Dorsolateral prefrontal cortex (tissue), 122 donors: ENCODE measurements at places on chromosomes 5 and 9. TPM values are rescaled to one million over a fixed set of nuclear protein-coding genes. Genes with fewer than 3 reads are reported as not detected.

GRCh38 chr9:117523531-117524153 is 108.8 kb upstream of the ASTN2 start:
- no peak for DNase-seq

DNA sequence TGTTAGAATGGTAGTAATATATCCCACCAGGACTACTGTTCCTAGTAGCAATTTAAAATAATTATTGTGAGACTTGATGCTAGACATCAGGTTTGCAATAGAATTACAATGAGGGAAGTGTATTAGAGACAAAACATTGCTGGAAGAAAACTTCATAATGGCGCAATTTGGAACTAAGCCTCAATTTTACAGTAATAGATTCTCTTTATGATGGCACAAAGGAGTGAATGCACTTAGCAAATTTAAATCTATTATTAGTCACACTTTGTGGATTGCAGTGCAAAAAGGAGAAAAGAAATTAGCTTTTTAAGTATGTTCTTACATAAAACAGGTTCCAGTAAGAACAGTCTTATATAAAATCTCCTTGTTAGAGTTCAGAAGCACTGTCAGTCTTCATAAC is 358.3 kb downstream of the KIAA0825 start:
- DNase-seq: no peak

- DNase-seq: no peak
Measured at GRCh38 chr9:86994231-86994630, 46.9 kb upstream of the GAS1 start.

DNA sequence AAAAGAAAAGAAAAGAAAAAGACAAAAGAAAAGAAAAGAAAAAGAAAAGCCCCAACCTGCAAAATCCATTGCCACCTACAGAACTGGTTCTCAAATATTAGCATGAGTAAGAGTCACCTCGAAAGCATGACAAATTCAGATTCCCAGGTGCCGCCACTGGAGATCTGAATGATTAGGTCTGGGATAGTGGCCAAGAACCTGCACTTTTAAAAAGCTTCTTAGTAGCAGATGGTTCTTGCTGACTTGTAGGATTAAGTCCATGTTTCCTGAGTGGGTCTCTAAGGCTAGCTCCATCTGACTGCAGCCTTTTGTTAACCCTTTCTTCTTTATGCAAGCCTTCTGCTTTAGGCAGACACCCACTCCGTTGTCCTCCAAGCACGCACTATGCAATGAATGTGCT is 178.5 kb upstream of the CDH18 start:
- no peak for DNase-seq

GRCh38 chr5:1421521-1422341 is 23.5 kb downstream of the SLC6A3 start:
- DNase-seq: no peak

GRCh38 chr9:90476058-90476457 is 166.6 kb downstream of the DIRAS2 start:
- no peak for DNase-seq

DNA sequence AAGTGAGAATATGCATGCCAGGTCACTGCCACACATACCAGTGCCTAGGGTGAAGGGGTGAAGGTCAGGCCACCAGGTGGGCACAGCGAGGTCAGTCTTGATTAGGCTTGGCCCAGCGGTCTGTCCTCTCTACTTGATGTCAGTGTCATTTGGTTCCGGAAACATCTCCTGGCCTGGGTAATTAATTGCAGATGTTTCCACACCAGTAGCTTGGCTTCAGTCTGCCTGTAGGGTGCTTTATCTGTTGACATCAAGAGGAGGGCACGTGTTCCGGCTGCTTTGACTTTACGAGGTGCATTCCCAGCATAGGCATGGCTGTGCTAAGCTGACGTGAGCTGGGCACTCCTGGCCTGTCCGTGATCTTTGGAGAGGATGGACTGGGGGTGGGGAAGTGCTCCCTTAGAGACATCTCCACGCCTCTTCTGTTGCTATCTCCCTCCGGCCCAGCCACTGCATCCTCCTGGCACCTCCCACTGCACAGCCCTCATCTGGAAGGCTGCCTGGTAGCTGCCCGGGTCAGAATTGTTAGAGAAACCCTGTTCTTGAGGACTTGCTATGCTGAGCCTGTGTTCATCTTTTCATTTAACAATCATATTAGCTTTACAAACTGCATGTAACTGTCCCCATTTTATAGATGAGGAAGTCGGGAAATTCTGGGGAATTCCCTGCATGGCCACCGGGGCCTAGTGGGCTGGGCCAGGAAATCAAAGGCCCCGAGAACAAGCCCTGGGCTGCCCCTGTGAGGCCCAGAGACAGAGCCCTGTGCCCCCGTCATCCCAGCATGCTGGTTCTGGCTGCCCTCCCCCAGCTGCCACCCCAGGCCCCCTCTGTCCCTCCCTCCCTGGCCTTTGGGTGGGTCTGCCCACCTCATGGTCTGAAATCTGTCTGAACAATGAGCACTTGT is 29.1 kb downstream of the JADE2 start:
- DNase-seq: no peak

DNA sequence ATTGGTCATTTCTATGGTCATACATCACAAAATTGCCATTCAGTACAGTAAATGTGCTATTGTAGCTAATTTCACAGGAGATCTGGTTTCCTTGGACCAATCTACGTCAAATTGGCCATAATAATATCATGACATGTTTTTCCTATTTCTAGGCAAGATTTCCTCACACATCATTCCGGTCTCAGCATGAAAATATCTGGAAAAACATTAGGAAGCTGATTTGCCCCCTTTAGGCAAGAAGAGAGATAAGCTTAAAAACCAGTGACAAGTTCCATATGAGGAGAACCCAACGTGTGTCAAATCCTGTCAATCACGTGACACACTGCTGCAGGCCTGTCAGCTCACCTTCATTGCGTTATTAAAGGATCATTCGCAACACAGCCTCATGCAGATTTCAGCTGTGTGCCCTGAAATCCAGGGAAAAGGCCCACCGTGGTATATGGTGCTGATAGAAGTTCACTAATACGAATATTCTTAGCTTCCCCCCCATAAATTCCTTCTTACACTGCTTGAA is 153.3 kb downstream of the ST8SIA4 start:
- DNase-seq: no peak

DNA sequence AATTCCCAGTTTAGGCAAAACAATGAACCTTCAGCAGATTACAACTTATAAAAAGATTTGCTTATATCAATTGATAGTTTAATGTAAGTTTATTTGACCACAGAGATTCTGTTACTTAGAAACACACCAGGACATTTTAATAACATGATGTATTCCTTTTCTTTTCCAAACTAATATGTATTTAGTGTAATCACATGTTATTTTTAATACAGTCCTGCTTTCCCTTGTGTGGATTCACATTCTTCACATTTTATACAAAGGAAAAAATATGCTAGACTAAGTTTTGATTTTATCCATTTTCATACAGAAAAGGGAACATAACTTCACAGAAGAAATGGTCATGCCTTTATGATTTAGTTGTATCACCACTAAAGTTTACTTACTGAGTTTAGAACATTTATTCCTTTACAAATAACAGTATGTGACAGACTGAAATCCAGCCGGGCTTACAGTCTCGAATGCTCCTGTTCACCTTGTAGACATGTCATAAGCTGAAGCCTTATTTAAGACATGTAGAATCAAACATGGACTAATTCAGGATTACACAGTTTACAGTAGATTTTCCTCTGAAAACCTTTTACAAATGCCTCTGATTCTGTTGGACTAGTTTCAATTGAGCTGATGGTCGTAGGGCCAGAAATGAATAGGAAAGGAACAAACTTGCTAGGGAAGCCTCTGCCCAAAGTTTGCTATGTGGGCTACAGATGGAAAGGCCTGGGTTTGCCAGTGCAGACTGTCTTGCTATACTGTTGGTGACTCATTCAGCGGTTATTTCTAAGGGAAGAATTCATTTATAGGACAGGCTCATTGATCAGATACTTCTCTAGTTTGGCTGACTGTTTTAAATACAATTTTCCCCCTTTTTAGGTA is 6.6 kb upstream of the ASPN start:
- DNase-seq: no peak

DNA sequence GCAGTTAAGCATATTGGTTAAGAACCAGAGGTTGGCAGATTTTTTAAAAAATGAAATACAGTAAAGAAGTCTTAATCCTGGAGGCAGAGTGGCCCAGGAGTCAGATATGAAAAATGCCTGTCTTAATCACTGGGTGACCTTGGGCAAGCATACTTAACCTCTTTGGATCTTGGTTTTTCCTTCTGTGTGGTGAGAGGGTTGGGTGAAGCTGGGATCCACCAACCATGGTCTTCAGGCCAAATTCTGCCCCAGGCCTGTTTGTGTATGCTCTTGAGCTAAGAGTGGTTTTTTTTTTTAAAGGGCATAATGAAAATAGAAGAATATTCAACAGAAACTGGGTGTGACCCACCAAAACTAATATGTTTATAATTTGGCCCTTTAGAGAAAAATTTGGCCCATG is 20.0 kb upstream of the TEX48 start:
- DNase-seq: no peak

GRCh38 chr9:137820161-137820855 is 57.3 kb upstream of the CACNA1B start:
- DNase-seq: no peak

DNA sequence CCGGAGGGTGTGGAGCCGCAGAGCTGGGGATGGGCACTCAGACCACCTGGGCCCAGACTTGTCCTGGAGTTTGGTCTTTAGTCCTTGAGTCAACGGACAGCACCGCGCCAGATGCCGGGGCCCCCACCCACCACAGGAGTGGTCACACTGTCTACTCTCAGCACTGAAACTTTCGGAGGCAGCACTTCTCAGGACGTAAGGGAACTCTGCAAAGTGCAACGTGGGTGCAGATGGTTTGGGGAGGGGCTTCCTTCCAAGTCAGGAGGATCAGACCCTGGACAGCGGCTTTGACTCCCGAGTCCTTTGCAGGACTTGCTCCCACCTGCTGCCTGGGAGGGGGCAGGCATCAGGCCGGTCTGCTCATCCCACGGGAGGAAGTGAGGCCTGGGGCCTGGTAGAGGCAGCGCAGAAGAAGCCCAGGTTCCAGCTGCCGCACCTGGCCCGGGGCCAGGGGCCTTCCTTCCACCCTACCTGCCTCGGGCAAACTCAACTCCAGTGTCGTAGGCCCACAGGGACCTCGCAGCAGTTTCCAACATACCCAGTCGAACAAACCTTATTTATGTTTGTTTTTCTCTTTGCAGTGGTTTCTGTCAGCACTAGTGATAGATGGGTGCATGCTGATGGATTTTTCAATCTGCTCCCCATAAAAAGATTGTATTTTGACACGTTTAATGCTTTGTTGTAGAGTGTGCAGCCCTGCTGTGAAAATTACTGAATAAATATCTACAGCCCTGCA is 149.8 kb upstream of the PPP1R26 start:
- peak; percentile 28 for DNase-seq

DNA sequence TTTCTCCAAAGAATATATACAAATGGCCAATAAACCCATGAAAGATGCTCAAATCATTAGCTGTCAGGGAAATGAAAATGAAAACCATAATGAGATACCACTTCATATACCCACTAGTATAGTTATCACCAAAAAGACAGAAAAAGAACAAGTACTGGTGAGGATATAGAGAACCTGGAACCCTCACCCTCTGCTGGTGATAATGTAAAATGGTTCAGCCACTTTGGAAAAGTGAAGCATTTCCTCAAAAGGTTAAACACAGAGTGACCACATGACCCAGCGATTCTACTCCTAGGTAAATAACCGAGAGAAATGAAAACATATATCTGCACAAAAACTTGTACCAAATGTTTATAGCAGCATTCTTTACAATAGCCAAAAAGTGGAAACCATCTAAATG is 72.0 kb downstream of the HSD17B3 start:
- no peak for DNase-seq

DNA sequence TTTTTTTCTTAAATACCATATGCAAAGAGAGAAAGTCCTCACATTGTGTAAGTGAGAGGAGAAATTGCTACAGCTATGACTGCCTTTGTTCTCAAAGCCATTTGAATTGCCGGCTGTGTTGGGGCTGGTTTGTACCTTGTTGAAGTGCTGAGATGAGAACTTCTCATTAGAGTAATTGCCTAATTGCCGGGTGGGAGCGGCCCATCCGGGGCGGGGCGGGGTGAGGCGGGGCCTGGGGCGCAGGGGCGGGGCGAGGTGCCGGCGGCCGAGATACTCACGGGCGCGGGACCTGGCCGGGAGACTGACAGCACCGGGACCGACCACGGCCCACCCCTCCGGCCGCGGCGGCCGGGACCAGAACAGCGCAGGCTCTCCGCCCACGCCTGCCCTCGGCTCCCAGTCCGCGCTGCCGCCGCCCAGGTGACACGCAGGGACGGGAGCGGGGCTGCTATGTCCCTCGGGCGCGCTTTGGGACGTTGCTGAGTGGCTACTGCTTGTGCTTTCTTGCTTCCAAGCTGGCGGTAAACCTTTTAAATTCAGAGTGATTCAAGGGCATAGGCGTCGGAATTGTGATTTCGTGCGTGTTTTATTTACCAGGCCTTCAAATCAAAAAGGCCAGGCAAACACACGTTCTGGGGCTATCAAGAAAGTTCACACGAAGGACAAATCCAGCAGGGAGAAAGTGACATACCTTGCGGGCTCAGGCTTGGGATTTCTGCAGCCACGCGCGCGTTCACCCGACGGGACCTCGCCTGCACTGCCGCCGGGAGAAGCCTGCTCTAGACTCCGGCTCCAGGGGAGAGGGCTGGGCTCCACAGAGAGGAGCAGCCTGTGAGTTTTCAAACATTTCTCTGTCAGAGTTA is 269.1 kb downstream of the FANCC start:
- no peak for DNase-seq

- no peak for DNase-seq
Measured at GRCh38 chr5:122967625-122968024, 68.9 kb downstream of the PPIC start.

GRCh38 chr5:33319151-33319550 is 121.6 kb upstream of the TARS1 start:
- no peak for DNase-seq

DNA sequence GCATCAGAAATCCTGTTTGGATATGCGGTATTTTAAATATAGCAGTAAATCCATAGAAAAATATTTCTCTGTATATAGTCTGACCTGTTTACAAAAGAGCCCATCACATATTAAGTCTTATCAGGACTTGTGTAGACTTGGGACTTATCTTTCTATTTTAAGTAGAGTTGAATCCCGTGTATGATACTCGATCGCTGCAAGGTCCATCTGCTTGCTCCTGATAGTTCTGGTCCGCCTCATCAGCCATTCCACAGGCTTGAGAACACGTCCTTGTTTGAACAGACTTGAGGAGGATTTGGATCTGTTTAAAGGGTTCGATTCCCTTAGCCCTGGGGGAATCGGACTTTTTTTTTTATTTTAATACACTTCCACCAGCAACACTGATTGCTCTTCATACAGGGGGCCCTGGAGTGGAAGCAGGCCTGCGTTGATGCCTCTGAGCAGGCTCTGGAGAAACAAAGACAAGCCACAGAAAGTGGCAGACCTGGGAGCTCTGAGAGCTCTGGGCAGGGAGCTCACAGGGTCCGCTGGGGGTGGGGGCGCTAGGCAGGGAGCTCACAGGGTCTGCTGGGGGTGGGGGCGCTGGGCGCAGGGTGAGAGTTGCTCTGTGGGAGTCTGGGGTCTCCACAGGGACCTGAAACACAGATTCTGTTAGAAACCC is 112.2 kb downstream of the MVB12B start:
- no peak for DNase-seq

The OTP gene
- not detected for total RNA-seq

The KIAA0825 gene
- 12.2 TPM for total RNA-seq

The CARD6 gene
- total RNA-seq: 2.0 TPM

The FOXD4 gene
- 0.79 TPM for total RNA-seq

The OR1J2 gene
- total RNA-seq: not detected

The RMRP gene
- total RNA-seq: 3,415 TPM

The CKMT2 gene
- 18.1 TPM for total RNA-seq

The CLIC3 gene
- not detected for total RNA-seq

The GABRA1 gene
- 315 TPM for total RNA-seq

The PANK3 gene
- total RNA-seq: 70.3 TPM

The GTF3C4 gene
- total RNA-seq: 16.0 TPM

The MEF2C gene
- total RNA-seq: 402 TPM

The FLT4 gene
- 2.3 TPM for total RNA-seq
